Suppressor macrophage treated with lipopolysaccharide for 1 hour (primary cell): ENCODE measurements at places on chromosomes 12 and 14.

- DNase-seq, result no peak
Measured at GRCh38 chr12:120620624-120621023, 19.8 kb upstream of the CABP1 start.

DNA sequence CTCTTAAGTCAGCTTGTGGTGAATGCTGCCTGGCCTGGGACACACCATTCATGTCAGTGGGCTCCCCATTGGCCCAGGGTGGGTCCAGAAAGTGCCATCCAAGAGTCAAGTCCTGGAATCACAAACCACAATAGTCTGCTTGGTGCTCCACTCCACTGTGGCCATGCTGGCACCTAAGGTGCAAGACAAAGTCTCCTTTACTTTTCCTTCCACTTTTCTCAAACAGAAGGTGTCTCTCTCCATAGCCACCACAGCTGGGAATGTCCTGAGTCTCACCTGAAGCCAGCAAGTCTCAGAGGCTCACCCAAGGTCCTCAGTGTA, 9.0 kb downstream of the RDH16 start:
- no peak for DNase-seq

- no peak for DNase-seq
Measured at GRCh38 chr12:67625004-67625403, 23.5 kb upstream of the DYRK2 start.

DNA sequence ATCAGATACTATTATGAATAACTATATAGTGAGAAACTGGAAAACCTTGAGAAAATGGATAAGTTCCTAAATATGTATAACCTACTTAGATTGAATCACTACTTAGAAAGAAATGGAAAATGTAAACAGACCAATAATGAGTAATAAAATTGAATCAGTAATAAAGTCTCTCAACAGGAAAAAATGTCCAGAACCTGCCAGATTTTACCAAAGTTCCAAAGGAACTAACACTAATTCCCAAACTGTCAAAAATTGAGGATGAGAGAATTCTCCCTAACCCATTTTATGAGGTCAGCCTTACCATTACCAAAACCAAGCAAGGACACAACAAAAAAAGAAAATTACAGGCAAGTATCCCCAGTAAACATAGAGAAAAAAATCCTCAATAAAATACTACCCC, 272.0 kb downstream of the RPAP3 start:
- DNase-seq, result no peak

- DNase-seq, result no peak
Measured at GRCh38 chr12:132723764-132724140, 13.1 kb downstream of the PGAM5 start.
